ENCODE measurements at places on chromosomes 16 and 17.
A peak's percentile ranks its signal among the peaks of the same experiment; 100 is the strongest.

- DNase-seq: no peak
These were observed 2.4 kb downstream of the MBTD1 start for GRCh38 chr17:51257150-51258081.

DNA sequence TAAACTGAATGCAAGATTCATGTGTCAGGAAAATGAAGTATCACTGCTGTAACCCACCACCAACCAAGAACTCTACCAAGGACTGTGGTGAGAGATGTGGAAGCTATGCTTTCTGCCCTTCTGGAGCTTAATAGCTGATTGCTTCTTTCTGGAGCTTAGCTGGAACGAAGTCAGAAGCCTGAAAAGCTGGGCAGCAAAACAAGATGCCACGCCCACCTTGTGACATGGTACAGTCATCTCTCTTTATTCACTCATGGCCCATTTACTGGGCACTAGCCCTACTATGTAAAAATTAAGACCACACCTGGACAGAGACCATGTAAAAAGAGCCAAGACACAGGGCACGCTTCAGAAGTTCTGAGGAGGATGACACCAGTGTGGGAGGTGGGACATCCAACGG, 48.1 kb downstream of the TEX2 start:
- DNase-seq: no peak

DNA sequence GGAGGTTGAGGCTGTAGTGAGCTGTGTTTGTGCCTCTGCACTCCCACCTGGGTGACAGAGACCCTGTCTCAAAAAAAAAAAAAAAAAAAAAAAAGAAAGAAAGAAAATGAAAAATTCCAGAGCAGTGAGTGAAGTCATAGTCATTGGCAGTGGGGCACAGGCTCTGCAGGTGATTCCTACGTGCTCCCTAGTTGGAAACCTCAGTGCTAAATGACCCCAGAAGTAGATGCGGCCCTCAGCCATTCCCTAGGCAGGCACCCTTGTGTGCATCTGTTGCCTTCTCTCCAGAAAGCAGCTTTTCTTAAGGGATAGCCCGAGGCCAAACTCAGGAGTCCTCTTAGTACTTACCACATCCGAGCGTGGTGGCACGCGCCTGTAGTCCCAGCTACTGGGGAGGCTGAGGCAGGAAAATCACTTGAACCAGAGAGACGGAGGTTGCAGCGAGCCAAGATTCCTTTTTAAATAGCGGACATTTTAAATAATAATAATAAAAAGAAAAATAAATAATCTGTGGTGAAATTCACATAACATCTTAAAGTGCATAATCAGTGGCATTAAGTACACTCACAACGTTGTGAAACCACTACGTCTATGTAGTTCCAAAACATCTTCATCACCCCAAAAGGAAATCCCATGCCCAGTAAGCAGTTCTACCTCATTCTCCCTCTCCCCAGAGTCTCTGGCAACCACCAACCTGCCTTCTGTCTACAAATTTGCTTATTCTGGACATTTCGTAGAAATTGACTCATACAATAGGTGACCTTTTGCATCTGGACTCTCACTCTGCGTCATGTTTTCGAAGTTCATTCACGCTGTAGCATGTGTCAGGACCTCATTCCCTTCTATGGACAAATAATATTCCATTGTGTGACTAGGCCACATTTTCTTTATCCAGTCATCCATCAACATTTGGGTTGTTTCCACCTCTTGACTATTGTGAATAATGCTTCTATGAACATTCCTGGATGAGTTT, 12.5 kb upstream of the SPHK1 start:
- DNase-seq: no peak

- DNase-seq: no peak
These were observed 17.7 kb downstream of the NT5M start for GRCh38 chr17:17320911-17321220.

GRCh38 chr17:80279895-80280294, 19.2 kb downstream of the RNF213 start:
- DNase-seq: no peak

- peak; percentile 49 for DNase-seq
These were observed 7.5 kb downstream of the BTBD17 start for GRCh38 chr17:74354123-74354522.

DNA sequence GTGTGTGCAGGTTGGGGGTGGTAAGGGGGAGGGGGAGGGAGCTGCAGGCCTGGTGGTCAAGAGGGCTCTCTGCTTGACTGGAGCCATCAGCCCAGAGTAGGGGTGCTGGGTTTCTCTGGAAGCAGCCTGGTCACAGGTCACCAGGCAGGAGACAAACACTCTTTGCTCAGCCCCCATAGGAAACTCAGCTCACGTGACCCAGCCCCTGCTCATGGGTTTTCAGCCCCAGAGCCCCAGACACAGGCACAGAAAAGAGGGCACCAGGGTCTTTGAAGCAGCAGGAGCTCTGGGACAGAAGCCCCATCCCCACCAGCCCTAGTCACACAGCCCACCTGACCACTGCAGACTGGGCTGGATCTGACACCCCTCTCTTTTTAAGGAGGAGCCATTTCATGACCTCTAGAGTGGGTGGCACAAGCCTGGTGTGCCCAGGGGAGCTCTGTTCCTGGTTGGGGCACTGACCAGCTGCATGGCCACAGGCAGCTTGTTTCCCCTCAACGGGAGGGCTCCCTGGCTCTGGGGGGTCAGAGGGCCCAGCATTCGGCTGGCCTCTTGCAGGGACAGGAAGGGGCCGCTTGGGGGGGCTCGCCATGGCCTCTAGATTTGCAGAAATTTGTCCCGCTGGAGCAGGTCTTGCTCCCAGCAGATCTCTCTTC, 13.8 kb upstream of the CD79B start:
- DNase-seq: no peak

- DNase-seq: no peak
These were observed 4.7 kb upstream of the MPO start for GRCh38 chr17:58285422-58285810.

- DNase-seq: no peak
These were observed 13.9 kb downstream of the BRD7 start for GRCh38 chr16:50354629-50355456.

- DNase-seq: no peak
These were observed 18.6 kb upstream of the LONP2 start for GRCh38 chr16:48225456-48225855.

- no peak for DNase-seq
These were observed 14.1 kb downstream of the CACNG4 start for GRCh38 chr17:66978514-66979061.

- no peak for DNase-seq
These were observed 41.1 kb downstream of the FTO start for GRCh38 chr16:53745086-53745485.

DNA sequence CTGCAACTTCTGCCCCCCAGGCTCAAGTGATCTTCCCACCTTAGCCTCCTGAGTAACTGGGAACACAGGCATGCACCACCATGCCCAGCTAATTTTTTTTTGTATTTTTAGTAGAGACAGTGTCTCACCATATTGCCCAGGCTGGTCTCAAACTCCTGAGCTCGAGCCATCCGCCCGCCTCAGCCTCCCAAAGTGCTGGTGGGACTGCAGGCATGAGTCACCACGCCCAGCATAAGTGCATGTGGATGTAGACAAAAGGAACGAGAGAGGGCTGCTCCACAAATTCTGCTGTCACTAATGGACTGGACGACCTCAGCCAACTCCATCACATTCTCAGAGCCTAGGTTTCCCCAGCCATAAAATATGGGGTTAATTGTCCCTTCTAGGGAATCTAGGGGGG, 7.7 kb upstream of the SP2 start:
- no peak for DNase-seq

GRCh38 chr17:57481910-57482391, 225.6 kb downstream of the MSI2 start:
- no peak for DNase-seq

DNA sequence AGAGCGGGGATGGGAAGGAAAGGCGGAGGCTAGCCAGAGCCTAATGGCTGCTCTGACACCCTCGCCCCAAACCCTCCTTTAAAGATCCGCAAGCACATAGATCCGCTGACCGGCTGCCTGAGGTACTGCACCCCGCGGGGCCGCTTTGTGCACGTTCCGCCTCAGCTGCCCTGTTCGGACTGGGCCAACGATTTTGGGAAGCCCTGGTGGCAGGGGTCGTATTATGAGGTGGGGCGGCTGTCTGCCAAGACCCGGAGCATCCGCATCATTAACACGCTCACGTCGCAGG, 663 bp downstream of the CYB5D1 start:
- peak; percentile 46 for DNase-seq

DNA sequence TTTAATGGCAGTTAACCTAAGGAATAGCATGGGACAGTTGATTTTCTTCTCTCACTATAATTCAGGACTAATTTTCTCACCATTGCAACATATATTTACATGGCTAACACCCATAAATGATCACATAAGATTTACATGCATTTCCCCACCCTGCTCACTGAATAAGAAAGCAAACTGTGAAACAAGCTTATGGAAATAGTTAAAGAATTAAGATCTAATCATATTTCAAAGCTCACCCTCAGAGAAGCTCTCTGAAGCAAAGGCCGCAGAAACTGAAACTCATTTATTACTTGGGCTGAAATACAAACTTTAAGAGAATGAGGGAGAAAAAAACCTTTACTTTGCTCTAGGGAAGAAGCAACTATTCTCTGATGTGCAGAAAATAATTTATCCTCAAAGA, 218.7 kb upstream of the AXIN2 start:
- DNase-seq: no peak

DNA sequence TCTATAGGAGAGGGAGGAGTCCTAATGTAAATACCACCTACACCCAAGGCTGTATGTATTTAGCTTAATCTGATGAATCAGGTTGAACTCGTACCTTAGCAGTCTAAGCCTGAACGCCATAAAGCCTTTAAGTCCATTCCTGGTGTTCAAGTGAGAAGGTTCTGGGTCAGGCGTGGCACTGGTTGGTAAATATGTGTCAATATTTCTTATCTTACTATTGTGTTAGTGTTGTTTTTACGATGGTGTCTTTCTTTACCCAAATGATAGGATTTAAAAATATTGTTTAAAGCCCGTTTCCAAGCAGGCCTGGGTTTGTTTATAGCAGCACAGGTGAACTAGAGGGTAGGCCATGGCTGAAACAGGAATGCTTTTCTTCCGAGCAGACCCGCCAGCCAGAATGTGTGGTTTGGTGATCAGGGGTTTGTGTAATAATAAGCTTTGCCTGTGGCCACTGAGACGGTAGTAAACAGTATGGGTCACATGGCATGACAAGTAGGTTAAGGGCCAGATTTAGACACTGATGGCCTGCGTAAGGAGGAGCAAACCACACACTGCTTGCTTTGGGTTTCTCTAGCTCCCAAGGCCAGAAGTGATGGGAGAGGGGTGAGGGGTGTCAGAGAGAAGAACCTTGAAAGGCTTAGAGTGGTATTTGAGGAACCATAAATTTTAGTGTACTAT, 3.3 kb downstream of the TMEM94 start:
- DNase-seq: no peak
